ENCODE measurements at places on chromosomes 6 and 20.

- DNase-seq = no peak
Observed at GRCh38 chr6:152089992-152090391, 282.5 kb downstream of the ESR1 start.

DNA sequence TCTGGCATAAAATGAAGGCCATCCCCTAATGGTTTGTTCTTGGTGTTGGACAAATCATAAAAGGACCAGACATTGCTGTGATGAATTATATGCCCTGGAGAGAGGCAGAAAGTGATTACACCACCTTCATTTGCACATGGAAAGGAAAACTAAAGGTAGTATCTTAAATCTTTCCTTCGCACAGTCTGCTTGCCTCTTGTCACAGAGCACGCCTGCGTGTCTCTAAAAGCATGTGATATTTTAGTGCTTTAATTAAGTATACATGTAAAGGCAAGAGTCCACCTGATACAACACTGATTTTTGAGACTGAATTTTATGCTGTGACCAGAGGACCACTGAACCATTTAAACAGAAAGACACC is 28.8 kb upstream of the PLAGL1 start:
- no peak for DNase-seq

DNA sequence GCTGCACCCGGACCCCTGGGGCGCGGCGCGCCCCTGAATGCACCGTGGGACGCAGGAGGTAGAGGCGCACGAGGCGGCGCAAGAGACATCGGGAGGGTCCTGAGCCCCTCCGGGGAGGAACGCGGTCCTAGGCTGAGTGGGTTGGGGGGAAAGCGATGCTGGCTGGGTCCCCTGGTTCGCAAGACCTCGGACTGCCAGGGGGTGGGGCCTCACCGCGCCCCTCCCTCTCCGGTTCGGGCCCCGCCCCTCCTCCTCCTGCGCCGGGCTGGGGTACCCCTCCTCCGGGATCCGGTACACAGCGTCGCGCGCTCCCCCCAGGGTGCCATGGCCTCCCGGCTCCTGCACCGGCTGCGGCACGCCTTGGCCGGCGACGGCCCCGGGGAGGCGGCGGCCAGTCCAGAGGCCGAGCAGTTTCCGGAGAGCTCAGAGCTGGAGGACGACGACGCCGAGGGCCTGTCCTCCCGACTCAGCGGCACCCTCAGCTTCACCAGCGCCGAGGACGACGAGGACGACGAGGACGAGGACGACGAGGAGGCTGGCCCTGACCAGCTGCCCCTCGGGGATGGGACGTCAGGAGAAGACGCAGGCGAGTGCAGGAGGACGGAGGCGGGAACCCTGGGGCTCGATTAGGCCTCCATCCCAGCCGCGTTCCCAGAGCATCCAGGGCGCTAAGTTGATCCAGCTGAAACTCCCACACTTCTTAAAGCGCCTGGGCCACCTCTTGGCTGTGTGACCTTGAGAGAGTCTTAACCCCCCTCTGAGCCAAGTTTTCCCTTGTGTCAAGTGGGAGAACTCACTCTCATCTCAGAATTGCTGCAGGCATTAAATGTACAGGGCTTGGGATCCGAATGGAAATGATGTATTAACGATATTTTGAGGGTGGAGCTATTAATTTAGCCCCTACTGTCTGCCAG is 541 bp downstream of the SNX21 start:
- DNase-seq = peak; percentile 70

- no peak for DNase-seq
Observed at GRCh38 chr6:129785047-129785755, 75.2 kb upstream of the ARHGAP18 start.

GRCh38 chr6:10138917-10139316 is 276.0 kb downstream of the TFAP2A start:
- no peak for DNase-seq
